ENCODE measurements at places on chromosomes 12 and 14.
A peak's percentile ranks its signal among the peaks of the same experiment; 100 is the strongest.

DNA sequence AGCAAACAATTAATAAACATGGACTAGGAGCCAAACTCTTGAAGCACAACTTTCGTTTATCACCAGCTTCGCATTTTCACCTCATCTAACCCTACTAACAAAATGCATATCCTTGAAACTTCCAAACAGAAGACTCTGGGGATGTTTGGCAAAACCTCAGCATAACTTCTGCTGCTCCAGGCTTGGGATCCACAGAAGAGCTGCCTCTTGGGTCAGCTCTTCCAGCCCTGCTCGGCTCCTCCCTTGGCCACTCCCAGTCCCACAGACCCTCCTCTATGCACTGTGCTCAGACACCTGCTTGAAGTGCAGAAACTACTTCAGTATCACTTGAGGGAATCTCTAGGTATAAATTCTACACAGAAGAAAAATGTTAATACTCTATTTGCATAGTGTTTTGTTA lies 110.0 kb upstream of the AMIGO2 start:
- no peak for DNase-seq

GRCh38 chr12:123971449-123971769 lies 1.2 kb downstream of the CCDC92 start:
- no peak for DNase-seq

- peak; percentile 11 for DNase-seq
Observed at GRCh38 chr12:64814432-64814831, 10.0 kb upstream of the TBC1D30 start.

DNA sequence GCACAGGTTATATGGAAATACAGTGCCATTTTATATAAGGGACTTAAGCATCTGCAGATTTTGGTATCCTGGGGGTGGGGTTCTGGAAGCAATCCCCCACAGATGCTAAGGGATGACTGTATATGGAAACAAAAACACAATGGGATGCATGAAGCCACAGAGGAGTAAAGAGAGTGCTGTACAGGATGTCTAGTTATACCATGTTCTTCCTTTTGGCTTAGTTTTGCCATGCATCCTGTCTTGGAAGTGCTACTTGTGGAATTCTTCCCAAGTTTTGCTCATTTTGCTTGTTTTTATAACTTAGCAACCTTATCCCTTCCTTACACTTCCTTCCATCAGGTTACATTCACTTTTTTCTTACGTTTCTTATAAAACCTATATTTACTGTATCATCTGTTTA lies 55.6 kb downstream of the TRMT5 start:
- DNase-seq = no peak

- no peak for DNase-seq
Observed at GRCh38 chr14:24576771-24577170, 721 bp upstream of the CTSG start.

GRCh38 chr14:33943096-33943883 lies 7.6 kb downstream of the EGLN3 start:
- peak; percentile 92 for DNase-seq

DNA sequence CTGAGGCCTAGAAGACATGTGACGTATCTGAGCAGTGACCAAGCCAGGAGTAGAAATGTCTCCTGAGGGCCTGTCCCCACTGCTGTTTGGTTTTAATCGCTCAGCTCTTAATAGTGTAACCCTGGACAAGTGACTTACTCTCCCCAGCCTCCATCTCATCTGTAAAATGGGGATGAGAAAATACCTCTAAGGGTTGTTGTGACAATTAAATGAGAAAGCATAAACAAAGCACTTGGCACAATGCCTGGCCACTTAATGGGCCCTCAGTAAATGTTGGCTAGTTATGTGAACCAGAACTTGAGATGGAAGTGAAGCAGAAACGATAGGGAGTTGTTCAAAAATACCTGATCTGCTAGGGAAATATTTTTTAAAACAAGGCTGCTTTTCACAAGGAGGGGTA lies 58.2 kb downstream of the HMGA2 start:
- DNase-seq = no peak

GRCh38 chr14:93464271-93464670 lies 33.5 kb downstream of the UNC79 start:
- no peak for DNase-seq

DNA sequence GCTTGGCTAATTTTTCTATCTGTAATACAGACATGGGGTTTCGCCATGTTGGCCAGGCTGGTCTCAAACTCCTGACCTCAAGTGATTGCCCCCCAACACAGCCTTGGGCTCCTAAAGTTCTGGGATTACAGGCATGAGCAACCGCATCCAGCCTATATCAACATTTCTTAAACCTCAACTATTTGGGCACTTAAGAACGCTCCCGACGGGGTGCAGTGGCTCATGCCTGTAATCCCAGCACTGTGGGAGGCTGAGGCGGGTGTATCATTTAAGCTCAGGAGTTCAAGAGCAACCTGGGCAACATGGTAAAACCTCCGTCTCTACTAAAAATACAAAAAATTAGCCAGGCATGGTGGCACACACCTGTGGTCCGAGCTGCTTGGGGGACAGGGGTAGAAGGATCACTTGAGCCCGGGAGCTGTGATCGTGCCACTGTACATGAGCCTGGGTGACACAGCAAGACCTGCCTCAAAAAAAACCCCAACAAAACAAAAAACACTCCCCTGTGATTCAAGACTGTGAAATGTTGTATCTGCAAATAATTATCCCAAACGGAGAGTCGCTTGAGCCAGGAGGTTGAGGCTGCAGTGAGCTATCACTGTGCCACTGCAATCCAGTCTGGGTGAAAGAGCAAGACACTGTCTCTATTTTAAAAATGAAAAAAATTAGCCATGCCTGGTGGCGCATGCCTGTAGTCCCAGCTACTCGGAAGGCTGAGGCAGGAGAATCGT lies 21.5 kb downstream of the PPTC7 start:
- no peak for DNase-seq

- DNase-seq = no peak
Observed at GRCh38 chr12:42564556-42564955, 25.0 kb downstream of the PRICKLE1 start.

DNA sequence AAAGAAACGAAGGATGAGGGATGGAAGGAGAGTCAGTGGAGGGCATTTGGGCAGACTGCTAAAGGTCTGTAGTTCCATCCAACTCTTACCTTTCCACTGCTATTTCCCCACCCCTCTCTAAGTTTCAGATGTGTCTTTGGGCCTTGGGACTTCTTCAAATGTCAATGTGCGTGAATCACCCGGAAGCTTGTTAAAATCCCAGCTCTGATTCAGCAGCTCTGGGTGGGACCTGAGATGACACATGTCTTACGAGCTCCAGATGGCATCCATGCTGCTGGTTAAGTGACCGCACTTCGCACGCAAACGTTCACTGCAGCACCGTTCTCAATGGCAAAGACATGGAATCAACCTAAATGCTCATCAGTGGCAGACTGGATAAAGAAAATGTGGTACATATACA lies 309.9 kb downstream of the VRK1 start:
- no peak for DNase-seq

- no peak for DNase-seq
Observed at GRCh38 chr12:26335651-26336050, 140.3 kb downstream of the SSPN start.

DNA sequence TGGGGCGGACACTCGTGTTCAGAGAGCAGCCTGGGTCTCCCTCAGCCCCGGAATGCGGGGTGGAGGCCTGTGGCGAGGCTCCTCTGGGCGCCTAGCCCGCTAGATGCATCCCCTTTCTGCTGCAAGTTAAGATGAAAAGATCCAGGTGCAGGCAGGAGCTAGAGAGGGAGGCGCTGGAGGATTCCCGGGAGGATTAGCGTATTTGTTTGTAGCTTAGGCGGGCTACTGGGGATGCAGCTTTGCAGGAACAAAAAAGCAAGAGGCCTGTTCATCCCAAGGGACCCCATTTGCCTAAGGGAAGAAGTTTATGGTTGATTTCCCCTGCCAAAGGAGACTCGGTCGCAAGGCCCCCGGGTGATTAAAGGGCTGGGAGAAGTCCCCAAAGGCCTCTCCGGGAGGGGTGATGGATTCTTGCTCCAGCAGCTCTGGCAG lies 824 bp downstream of the CCDC177 start:
- no peak for DNase-seq

DNA sequence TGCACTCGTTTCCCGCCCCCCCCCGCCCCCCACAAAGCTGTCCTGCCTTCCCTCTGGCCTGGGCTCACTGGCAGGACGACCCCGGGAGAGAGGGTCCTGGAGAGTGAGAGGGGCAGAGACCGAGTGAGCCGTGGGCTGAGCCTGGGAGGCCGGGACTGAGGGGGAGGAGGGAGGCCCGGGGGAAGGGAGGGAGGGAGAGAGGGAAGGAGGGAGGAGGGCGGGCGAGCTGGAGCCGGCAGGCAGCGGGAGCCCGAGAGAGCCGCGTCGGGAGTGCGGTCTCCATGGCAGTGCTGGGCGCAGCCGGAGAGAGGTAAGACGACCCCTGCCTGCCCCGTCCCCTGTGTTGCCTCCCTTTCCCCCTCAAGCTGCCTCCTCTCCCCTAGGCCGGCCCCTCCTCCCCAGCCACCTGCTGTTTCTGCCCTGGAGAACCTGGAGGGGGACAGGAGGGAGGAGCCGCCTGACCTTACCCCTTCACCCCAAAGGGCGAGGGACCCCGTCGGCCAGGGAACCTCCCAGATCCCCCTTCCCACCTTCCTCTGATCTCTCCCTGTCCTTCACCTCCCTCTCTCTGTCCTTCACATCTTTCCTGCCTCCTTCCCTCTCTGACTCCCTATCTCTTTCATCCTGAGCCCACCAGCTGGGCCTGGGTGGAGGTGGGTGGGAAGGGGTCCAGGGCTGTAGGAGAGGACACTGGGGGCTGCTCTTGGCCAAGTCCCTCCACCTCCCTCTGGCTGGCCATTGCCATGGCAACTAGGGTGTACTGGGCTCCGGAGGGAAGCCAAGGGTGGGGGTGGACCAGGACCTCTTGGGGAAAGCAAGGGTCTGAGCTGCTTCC lies at the start of gene GPR162:
GPR162 (plus strand) TSS at position 231 of the 835 bp plus-strand sequence. CDS start 2,078 bp downstream, outside the sequence.
- DNase-seq = no peak

GRCh38 chr12:66533767-66534166 lies 145.1 kb downstream of the GRIP1 start:
- no peak for DNase-seq

DNA sequence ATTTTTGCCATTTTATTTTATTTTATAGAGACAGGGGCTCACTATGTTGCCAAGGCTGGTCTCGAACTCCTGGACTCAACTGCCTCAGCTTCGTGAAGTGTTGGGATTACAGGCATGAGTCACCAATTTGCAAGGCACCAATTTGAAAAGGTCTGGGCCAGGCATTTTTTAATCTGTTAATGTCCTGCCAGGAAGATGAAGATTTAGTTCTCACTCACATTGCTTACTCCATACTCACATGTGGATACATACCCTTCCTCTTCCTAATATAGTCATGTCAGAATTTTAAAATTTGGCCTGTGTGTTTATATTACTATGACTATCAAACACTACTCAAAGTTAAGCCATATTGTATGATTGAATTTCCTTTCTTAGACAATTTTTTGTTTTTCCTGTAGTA lies 15.3 kb upstream of the EML1 start:
- no peak for DNase-seq

- DNase-seq = no peak
Observed at GRCh38 chr12:5318874-5319273, 113.0 kb upstream of the NTF3 start.

DNA sequence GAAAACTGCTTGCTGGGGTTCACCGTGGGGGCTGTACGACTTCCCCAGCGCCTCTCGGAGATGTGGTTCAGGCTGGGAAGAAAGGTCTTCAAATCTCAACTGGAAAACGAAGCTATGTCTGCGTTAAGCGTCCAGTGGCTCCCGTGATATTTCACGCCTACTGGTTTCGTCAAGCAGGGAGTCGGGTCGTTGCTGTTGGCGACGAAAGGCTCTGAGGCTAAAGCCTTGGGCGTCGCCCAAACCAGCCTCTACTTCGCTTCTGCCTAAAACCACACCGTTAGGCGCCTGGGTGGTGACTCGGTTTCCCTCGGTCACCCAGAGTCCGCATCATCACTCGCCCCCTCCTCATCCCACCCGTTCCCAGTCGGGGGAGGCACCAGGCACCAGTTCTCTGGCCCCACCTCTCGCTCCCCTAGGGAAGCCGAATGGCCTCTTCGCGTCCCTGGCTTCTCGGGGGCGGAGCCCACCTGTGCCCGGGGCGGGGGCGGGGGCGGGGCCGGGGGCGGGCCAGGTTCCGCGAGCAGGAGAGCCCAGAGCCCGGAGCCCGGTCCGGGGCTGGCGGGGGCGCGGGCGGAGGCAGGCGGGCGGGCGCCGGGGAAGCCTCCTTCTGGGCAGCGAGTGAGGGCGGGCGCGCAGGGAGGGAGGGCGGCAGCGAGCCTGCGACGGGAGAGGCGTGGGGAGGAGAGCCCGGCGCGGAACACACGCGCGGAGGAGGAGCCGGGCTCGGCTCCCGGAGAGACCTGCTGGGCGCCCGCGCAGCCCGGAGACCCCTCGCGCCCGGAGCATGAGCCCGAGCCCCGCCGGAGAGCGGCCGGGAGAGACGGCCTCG lies at the start of gene B4GALNT3:
B4GALNT3 (plus strand) TSS at position 510 of the 829 bp plus-strand sequence. CDS start 438 bp downstream, outside the sequence.
- DNase-seq = no peak

- no peak for DNase-seq
Observed at GRCh38 chr12:88763536-88764100, 183.3 kb upstream of the KITLG start.

DNA sequence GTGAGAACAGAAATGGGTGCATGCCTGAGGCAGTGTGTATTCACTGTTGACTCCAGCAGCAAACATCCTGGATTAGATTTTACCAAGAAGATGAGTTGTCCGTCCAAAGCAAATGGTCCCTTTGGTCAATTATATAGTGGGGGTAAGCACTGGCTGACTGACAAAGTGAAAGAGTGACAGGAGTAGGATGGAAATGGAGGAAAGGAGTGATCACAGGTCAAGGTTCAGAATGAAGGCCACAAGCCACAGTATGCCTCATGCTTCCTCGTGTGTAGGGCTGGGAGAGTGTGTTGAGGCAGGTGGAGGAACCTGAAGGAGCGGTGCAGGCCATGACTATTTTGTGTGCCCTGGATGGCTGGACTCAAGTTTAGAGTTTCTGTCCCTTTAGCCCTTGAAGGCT lies 14.3 kb downstream of the DHRS2 start:
- no peak for DNase-seq

- no peak for DNase-seq
Observed at GRCh38 chr12:11689591-11690186, 40.2 kb downstream of the ETV6 start.

GRCh38 chr14:99803106-99803775 lies 10.0 kb downstream of the EML1 start:
- DNase-seq = no peak

DNA sequence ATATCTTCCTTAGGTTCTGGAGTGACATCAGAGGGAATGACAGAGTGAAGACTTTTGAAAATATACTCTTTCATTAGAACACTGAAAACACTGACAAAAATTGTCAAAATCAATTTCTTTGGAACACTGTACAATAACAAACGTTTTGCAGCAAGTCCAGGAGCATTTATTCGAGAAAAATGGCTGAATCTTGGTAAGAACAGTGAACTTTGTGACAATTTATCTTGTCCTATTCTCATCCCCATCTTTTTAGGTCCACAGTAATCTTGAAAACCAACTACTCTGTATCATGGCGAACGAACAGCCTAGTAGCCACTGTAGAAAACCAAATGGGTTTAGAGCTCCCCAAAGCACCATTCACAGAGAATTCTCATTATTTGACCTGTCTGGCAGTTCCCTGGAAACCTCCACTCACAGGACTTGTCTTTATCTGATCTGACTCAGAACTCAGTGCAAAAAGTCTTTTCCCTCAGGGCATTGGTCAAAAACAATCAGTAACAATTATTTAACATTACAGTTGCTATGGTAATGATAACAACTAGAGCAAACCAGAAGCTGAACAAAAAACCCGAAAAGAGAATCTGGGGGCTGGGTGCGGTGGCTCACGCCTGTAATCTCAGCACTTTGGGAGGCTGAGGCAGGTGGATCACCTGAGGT lies 20.3 kb upstream of the PPP2R5E start:
- DNase-seq = no peak
